HT-29 (cell line): ENCODE measurements at places on chromosomes 2 and 18.

DNA sequence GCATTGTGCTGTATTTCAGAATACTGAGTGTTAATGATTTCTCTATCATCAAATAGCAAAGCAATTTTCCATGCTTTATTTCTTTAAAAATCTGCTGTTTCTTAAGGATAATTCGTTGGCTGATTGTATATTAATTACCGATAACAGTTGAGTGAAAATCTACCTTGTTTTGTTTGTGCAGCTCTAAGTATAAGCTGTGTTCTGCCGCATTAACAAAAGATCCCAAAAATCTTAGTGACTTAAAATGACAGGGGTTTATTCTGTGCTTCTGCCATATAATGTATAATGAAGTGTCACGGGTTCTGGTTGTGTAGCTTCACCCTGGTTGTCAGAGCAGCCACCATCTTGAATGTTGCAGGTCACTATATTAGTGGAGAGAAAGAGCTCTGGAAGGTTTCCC is 196.1 kb downstream of the ACTR3 start:
- no peak for DNase-seq

DNA sequence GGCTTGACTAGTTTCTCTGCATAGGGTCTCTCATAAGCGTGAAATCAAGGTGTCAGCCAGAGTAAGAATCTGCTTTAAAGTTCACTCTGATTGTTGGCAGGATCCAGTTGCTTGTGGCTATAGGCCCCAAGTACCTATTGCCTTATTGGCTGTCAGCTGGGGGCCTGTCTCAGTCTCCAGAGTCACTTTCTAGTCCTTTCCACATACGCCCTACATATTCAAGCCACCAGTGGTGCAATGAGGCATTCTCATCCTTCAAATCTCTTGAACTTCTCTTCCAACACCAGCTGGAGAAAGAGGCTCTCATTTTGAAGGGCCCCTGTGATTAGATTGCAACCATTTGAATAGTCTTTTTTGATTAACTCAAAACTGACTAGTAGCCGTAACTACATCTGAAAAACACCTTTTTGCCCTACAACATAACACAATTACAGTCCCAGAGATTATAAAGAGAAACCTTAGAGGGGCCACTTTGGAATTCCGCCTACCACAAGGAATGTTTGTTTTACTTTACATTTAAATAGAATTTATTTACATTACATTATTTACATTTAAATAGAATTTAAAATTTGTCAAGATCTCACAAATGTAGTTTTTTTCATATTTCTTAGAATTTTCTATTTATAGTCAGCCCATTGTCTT is 520.1 kb downstream of the DSC3 start:
- DNase-seq: no peak

GRCh38 chr2:29698216-29698615 is 223.2 kb downstream of the ALK start:
- no peak for DNase-seq

DNA sequence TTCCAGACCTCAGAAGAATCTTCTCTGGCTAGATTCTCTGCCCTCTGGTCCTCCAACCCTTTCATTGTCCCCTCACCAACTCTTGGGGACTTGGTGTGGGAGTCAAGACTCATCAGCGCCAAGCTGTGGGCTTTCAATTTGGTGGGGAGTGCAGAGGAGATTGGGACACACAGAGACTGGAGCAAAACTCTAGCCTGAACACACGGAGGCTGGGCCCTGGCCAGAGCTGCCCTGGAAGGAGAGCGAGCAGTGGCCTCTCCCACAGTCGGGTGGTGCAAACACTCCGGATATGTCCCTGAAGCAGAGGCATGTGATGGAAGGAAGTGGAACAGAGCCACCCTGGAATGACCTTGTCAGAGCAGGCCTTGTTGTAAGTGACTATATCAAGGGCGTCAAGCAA is 8.7 kb upstream of the SOX11 start:
- no peak for DNase-seq

GRCh38 chr18:37964885-37965571 is 399.4 kb upstream of the CELF4 start:
- no peak for DNase-seq

- no peak for DNase-seq
These were observed 141.0 kb downstream of the ARL4C start for GRCh38 chr2:234355808-234356365.

GRCh38 chr2:201008296-201008829 is 44.9 kb upstream of the ORC2 start:
- peak; percentile 65 for DNase-seq
